H4 (cell line): ENCODE measurements at places on chromosomes 1 and 21.
A peak's percentile ranks its signal among the peaks of the same experiment; 100 is the strongest.

DNA sequence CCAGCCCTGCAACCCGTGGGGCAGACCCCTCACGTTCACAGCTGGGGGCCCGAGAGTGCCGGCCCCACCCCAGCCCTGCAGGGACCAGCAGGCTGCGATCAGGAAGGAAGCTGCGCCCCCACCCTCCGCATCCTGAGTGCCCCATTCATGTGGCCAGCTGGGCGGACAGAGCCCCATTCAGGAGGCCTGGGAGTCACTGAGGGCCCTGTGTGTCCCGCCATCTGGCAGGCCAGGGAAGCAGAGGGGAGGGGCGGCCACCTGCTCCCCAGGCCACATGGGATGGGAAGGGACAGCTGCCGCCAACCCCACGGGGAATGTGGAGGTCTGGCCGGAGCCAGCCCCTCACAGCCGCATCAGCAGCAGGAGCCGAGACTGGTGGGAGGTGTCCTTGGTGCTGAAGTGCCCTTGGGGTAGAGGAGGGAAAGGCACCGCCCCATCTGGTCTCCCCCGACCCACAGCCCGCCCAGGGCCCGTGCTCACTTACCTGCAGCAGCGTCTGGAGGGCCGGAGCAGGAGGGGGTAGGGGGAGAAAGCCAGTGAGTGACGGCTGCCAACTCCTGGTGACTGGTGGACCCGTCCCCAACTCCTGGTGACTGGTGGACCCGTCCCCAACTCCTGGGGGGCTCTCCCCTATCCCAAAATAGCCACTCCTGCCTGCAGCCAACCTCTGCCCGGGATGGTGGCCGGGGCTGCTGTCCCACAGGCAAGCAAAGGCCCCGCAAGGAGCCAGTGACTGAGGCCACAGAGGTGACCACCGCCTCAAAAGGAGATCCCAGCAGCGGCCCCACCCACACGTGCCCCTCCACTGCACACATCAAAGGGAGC is 8.7 kb downstream of the ACAP3 start:
- DNase-seq: no peak

- DNase-seq: no peak
Measured at GRCh38 chr1:30334767-30335166, 388.6 kb downstream of the MATN1 start.

- DNase-seq: no peak
Measured at GRCh38 chr1:165070675-165071074, 285.8 kb downstream of the LMX1A start.

DNA sequence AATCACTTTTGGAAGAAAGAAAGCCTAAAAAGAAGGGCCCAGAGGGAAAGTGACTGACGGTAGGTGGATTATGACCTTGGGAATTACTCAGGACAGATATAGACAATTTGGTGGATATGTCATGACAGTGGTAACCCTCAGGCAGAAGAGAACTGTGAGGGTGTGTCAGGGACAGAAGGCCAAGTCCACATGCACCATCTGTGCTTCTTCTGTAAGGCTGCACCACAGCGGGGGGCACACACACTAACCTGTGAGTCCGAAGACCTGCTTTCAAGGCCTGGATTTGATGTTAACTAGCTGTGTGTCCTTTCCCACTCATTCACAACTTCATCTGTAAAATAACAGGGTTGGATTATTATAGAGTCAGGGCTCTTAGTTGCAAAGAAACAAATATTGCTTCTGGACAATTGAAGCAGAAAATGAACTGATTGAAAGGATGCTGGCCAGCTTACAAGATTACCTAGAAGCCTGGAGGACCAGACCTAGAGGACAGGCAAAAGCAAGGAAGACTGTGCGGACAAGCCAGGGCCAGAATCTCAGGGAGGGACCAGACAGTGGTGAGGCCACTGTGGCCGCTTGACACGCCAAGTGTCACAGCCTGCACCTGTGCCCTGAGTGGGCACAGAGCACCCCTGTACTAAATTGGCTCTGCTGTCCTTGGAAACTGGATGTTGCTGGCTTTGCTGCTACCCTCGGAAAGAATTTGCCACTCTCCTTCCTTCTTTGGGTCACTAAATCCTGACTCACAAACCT is 34.7 kb upstream of the USP24 start:
- DNase-seq: no peak

DNA sequence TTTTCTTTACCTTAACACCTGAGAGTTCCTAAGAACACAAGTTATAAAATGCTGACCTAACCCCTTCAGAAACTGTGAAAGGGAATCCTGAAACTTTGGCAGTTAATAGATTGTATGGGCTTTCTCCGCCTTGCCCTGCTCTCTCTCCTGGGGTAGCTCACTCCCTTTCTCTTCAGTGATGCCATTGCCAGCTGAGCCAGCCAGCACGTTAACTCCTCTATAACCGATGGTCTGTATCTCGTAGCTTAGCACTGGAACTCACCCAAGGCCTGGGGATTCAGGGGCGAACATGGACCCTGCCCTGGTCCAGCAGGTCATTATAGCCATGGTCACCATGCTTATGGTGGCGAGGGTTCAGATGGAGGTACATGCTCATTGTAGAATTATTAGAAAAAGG is 40.7 kb downstream of the TRAPPC10 start:
- DNase-seq: no peak

GRCh38 chr1:176165573-176165972 is 41.5 kb downstream of the COP1 start:
- no peak for DNase-seq

DNA sequence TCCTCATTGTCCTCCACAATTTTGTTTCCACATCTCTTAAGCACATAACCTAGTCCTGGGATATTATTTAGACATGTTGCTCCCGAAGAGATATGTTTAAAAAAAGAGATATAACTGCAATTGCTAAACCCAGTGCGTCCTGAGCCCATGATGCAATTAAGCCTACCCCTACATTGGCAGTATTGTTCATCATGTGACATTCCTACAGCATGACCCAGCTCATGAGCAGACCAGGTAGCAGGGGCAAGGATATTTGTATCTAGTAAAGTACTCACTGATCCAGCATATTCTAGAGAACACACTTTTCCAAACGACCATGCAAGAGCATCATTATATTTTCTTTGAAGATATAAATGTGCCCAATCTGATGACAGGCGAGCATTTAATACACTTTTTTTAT is 1.2 kb downstream of the ADAM30 start:
- no peak for DNase-seq

DNA sequence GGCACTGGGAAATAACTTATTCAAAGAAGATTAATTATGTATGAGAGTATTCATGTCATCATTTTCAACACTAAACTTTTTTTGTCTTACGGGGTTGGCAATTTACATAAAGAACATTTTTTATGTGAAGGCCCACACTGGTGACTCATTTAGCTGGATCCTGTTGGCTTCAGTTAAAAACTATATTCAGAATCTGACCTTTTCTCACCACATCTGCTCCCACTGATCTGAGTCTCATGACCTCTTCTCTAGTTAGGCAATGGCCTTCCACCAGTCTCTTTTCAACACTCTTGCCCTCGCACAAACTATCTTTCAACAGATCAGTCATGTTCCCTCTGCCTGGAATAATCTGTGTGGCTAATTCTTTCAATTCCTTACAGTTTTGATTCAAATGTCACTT is 53.4 kb downstream of the TMPRSS15 start:
- DNase-seq: peak; percentile 7

GRCh38 chr1:172144445-172145061 is 275.9 kb upstream of the C1orf105 start:
- DNase-seq: peak; percentile 81

DNA sequence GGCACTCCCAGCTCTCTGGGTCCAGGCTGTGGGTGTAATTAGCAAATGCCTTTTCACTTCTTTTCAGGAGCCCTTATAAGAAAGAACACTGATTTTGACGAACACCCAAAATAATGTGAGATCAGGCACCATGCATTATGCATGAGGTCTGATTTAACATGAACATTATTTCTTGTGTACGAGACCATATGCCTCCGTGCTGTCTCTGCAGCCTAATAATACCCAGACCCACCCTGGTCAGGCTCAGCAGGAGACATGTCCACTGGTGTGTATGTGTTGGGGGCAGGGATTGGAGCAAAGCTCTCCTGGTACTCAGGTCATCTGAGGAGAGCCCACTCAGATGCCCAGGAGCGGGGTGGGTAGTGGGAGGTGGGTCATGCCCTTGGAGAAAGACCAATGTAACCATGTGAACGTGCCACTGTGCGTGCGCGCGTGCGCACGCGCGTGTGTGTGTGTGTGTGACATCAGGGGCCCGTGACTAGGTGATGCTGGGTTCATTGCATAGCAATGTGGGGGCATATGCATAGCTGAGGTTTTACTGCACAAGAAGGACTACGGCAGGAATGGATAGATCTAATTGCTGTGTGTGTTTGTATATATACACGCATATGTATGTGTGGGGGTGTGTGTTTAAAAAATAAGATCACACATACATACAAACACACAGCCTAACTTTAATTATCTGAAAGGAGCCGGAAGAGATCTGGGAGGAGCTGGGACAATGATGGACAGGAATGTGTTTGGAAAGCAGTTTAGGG is 7.1 kb downstream of the POU3F1 start:
- no peak for DNase-seq

DNA sequence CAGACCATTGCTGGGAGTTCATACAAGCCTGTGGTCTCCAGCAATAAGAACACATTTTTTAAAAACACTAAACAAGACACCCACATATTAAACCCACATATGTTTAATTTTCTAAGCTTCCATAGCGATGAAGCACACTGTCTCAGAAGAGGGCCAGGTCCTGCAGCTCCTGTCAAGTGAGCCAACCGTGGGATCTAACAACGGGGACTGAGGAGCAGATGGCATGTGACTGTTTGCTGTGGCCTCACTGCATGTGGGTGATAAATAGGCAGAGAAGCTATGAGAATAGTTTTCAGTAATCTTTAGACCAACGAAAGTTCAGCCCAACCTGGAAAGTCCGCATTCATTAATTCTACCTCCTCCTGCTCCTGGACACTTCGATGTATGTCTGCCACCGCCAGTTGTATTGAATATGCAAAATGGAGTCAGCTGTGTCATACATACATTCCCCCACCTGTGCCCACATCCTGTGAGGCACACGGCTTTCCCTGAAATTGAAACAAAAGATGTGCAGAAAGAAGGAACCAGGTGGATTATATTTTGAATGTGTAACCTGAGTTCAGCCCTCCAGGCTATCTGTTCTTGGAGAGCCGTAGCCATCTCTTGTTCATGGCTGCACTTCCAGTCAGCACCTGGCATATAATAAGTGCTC is 88.2 kb downstream of the MIS18A start:
- no peak for DNase-seq

- no peak for DNase-seq
Measured at GRCh38 chr1:33393524-33393923, 37.4 kb downstream of the PHC2 start.

- DNase-seq: no peak
Measured at GRCh38 chr21:32698971-32699693, 28.7 kb downstream of the SYNJ1 start.

- DNase-seq: no peak
Measured at GRCh38 chr1:184739070-184739469, 15.6 kb downstream of the EDEM3 start.

- no peak for DNase-seq
Measured at GRCh38 chr1:24606621-24607020, 36.5 kb upstream of the SRRM1 start.

- peak; percentile 48 for DNase-seq
Measured at GRCh38 chr1:6490181-6491080, 1.0 kb downstream of the PLEKHG5 start.

- no peak for DNase-seq
Measured at GRCh38 chr1:247576514-247576913, 11.6 kb upstream of the OR2G2 start.

GRCh38 chr1:92923664-92924063 is 37.6 kb downstream of the DIPK1A start:
- DNase-seq: peak; percentile 17

- no peak for DNase-seq
Measured at GRCh38 chr1:191026828-191027227, 549.2 kb upstream of the BRINP3 start.

- peak; percentile 12 for DNase-seq
Measured at GRCh38 chr1:169201084-169201619, 94.7 kb downstream of the ATP1B1 start.

- no peak for DNase-seq
Measured at GRCh38 chr1:115793162-115793561, 24.6 kb upstream of the CASQ2 start.

DNA sequence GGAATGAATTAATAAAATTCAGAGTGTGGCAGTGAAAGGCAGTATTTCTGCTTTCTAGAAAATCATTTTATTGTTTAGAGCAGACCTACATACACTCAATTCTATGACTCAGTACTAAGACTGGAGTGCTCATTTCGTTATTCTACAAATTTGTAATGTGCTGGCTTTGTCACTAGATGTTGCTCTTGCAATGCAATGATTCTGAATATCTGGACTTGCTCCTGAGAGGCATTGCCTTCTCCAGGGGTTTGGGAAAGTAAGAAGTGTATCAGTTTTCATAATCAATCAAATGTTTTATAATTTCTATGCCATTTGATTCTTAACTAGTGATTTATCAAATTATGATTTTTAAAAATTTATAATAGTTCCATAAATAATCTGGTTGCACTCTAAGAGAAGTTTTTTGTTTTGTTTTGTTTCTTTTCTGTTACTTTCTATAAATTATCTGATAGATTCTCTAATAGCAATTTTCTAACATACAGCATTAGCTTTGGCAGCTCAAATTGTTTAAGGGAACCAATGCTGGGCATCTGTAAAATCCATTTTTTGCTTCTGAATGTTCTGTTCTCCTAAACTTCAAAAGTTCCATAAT is 280.5 kb upstream of the SGIP1 start:
- peak; percentile 79 for DNase-seq

DNA sequence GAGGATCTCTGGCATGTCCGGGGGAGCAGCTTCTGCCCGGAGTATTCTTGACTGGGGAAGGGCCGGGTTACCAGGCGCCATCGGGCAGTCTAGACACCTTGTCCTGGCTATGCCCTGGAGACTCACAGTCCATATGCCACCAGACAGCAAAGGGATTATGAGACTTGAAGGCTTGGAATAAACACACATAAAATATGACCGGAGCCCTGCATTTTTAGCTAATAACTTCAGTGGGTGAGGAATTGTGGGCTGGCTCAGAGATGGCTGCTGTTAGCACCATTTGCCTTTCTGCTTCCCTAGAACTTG is 15.5 kb downstream of the NTPCR start:
- DNase-seq: no peak

- DNase-seq: no peak
Measured at GRCh38 chr1:196056966-196057365, 551.3 kb downstream of the KCNT2 start.

DNA sequence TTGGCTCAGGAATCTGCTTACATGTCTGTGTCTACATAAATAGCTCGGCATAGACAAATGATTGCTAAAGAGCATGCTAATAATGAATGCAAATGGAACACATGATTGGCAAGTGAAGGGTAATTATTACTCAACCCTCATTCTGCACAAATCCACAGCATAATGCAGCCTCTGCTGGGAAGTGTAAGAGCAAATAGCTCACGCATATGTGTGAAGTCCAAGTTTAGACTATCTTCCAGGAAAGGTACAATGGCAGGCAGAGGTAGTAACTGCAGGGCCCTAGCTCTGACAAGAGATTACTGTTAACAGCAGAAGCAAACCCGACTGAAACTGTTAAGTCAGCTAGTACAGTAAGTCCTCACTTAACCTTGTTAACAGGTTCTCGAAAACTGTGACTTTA is 7.0 kb upstream of the IL6R start:
- no peak for DNase-seq
